ENCODE measurements at places on chromosomes 7 and 10. TPM values are rescaled to one million over a fixed set of nuclear protein-coding genes. Genes with fewer than 3 reads are reported as not detected.

UPK3B gene
- total RNA-seq: 0.49 TPM

C7orf33 gene
- not detected for total RNA-seq

PPP1R3A gene
- 133 TPM for total RNA-seq

PITX3 gene
- total RNA-seq: 0.85 TPM

UCMA gene
- not detected for total RNA-seq

LAMTOR4 gene
- total RNA-seq: 100 TPM

ZKSCAN1 gene
- 37.1 TPM for total RNA-seq

TMEM176B gene
- 34.0 TPM for total RNA-seq

EPO gene
- not detected for total RNA-seq

TMEM236 gene
- total RNA-seq: 0.66 TPM

AKR1C8 gene
- 0.22 TPM for total RNA-seq

HOXA4 gene
- not detected for total RNA-seq

MMP21 gene
- not detected for total RNA-seq

ADRA2A gene
- total RNA-seq: 0.27 TPM

ZNF777 gene
- total RNA-seq: 7.2 TPM

IFRD1 gene
- 24.6 TPM for total RNA-seq

SPDYE2B gene
- total RNA-seq: not detected

CCL24 gene
- not detected for total RNA-seq

PDGFA gene
- total RNA-seq: 26.0 TPM

CC2D2B gene
- total RNA-seq: 0.30 TPM

Measured in left ventricle myocardium inferior (tissue), 1 donor.